HT1080 (cell line): ENCODE measurements at places on chromosomes 7 and 10. TPM values are rescaled to one million over a fixed set of nuclear protein-coding genes. Genes with fewer than 3 reads are reported as not detected.

GRCh38 chr10:70563230-70563629 lies 39.3 kb downstream of the PRF1 start:
- DNase-seq = no peak

Gene ANKRD22
- total RNA-seq = 0.16 and 0.87 TPM in 2 replicates

DNA sequence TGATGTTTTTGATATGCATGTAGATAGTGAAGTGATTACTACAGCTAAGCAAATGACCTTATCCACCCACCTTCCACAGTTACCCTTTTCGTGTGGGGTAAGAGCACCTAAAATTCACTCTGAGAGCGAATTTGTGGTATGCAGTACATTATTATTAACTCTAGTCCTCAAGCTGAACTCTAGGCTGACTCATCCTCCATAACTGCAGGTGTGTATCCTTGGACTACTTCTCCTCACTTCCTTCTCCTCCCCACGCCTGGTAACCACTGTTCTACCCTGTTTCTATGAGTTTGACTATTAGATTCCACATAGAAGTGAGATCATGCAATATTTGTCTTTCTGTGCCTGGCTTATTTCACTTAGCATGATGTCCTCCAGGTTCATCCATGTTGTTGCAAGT lies 484.6 kb downstream of the GATA3 start:
- peak; percentile 27 for DNase-seq

GRCh38 chr7:108059526-108059925 lies 56.6 kb upstream of the LAMB1 start:
- no peak for DNase-seq

Gene CHAT
- total RNA-seq = not detected in 2 replicates

Gene HACD1
- total RNA-seq = 30.2 and 37.5 TPM in 2 replicates

DNA sequence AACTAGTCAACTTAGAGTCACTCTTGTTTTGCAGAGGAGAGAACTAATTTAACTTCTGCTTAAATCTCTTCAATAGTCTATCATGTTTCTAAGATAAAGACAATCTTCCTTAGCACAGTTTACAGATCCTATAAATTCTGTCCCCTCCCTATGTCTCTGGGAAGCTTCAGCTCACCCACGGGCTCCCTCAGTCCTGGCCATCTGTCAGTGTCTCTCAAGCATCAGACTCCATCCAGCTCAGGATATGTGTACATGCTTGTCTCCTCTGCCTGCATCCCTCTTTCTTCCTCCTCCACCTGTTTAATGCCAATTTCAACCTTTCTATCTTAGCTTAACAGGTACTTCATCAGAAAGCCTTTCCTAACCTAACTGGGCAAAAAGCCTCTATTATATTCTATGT lies 177.1 kb upstream of the PTER start:
- DNase-seq = no peak

Gene SFRP5
- not detected in 2 replicates for total RNA-seq

- no peak for DNase-seq
Observed at GRCh38 chr10:112799726-112800510, 150.1 kb upstream of the TCF7L2 start.

Gene BAZ1B
- total RNA-seq = 68.5 and 70.7 TPM in 2 replicates

DNA sequence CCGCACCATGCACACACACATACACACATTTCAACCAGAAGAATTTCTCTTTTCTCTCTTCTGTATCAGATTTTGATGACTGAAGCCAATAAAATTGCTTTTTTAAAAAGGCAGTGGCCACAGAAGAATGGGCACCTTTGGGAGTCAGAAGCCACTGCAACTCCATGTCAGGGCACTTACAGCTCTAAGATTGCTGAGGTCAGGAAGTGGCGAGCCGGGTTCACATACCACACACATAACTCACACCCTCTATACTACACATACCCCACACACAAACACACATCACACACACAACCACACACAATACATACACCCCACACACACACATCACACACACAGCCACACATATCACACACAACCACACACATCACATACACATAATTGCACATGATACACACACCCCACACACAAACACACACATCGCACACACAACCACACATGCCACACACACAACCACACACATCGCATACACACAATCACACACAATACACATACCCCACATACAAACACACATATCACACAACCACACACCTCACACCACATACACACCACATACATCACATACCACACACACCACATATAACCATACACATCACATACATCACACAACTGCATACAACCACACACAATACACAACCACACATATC lies 31.2 kb downstream of the GPRIN2 start:
- peak; percentile 88 for DNase-seq

DNA sequence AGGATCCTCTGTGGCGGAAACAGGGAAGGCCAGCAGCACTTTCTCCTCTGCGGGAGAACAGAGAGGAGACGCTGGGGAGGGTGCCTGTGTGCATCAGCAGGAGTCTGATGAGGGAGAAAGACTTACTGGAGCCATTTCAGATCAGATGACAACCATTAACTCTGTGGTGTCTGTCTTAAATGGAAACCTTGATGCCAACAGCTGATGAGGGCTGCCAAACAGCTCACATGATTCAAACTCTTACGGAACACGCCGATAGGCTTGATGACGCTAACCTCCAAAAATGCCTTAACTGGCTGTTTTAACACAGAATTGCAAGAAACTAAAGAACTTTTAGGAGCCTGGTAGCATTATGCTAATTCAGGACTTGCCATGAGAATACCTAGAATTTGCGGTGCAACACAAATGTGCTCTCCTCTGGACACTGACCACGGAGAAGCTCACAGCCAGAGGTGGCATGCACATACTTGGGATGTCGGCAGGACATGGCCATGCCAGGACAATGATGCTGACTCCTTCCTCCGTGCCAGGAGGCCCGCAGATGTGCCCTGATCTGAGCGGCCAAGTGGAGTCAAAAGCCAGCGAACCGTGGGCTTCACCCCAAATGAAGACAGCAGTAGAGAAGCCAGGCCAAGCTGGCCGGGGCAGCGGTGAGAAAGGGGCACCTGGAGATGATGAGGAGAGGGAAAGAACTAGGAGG lies 154.9 kb downstream of the ZMYND11 start:
- DNase-seq = no peak

GRCh38 chr7:40882071-40882658 lies 747.4 kb downstream of the SUGCT start:
- no peak for DNase-seq

Gene DYNC1I1
- total RNA-seq = 2.4 and 2.7 TPM in 2 replicates

DNA sequence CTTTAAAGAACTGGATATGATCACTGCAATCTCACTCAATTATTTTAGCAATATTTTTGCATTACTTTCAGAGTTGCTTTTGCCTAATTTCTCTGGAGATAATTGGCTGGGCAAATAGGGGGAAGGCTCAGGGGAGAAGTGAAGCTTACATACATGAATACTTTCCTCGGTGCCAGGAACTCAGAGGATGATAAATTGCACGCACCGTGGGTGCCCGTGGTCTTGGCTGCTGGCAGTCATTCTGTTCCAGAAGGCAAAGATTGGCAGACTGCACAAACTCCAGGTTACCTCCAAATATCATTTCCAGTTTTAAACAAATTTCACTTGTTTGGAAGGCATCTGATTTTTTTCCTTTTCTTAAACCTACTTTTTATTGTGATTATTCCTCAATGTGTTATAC lies 197.8 kb upstream of the TMEM72 start:
- no peak for DNase-seq

DNA sequence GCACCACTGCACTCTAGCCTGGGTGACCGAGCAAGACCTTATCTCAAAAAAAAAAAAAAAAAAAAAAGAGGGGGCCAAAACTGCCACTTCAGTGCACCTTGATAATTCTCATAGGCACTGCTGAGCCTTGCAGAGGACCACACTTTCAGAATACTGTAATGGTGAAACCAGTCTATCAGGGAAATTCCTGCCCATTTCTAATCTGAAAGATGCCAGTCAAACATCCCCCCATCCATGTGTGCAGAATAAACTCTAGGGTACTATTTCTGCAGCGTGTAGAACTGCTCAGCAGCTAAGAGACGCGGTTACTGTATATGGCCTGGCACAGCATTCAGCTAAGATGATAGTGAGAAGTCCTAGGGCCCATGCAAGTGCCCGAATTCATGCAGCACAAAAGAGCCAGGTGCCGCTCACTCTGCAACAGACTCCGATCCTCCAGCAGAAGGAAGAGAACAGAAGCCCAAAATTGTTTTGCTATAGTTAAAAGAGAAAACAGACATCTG lies 286.8 kb upstream of the KLF14 start:
- DNase-seq = no peak

GRCh38 chr7:55030314-55030713 lies 11.5 kb downstream of the EGFR start:
- no peak for DNase-seq

DNA sequence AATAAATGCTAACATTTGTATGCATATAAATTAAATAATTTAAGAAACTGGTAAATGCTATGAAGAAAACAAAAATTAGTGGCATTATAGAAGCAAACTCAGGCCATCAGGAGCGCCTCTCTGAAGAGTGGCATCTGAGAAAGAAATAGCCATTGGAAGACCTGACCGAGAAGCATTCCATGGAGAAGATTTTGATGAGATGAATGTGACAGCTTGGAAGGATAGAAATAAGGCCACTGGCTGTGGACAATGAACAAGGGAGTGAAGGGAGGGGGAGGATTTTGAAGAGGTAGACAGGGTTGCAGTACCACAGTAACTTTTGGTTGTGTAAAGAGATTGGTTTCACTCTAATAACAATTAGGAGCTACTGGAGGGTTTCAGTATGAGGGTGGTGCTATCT lies 436.7 kb downstream of the CCSER2 start:
- no peak for DNase-seq

DNA sequence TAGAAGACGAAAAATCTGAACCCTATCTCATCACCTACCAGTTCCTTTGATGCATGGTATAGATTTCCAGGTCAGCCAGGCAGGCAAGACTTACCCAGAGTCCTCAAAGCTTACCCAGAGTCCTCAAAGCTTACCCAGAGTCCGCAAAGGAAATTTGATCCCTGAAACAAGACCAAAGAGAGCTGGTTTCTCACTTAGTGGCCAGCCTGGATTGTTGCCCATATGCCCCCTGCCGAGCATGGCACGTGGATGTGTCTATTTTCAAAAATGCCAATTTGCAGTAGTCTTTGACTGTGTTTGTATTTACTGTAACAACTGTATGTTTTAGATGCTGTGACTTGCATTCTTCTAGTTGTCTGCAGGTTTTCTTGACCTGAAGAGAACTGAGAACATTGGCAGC lies 120.2 kb upstream of the STARD3NL start:
- peak; percentile 24 for DNase-seq

DNA sequence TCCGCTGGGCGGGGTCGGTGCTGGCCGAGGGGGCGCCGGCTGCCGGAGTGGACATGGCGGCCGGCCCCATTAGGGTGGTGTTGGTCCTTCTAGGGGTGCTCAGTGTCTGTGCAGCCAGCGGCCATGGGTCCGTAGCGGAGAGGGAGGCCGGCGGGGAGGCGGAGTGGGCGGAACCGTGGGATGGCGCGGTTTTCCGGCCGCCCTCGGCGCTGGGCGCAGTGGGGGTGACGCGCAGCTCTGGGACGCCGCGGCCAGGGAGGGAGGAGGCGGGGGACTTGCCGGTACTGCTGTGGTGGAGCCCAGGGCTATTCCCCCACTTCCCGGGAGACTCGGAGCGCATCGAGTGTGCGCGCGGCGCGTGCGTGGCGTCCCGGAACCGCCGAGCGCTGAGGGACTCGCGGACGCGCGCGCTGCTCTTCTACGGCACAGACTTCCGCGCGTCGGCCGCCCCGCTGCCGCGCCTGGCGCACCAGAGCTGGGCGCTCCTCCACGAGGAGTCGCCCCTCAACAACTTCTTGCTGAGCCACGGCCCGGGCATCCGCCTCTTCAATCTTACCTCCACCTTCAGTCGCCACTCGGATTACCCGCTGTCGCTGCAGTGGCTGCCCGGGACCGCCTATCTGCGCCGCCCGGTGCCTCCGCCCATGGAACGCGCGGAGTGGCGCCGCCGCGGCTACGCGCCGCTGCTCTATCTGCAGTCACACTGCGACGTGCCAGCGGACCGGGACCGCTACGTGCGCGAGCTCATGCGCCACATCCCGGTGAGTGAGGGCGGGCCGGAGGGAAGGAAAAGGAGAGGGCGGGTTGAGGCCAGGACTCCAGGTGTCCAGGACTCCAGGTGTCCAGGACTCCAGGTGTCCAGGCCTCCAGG lies 9.3 kb upstream of the CHCHD1 start:
- peak; percentile 78 for DNase-seq

DNA sequence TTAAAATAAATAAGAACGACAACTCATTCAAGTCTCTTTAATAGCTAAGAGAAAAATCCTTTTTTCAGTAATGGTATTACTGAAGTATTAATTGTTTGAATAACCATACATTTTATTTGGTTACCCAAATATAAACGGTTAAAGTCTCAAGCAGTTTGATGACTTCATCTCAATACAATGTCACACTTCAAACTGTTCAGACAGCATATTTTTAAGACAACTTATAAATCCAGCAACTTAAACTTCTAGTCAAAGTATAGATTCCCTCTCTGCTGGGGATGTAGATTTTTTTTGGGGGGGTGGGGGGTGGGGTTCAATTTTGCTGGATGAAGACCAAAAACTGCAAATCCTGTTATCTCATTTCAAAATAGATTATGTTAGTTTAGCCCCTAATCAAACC lies 42.0 kb downstream of the GNA12 start:
- no peak for DNase-seq

DNA sequence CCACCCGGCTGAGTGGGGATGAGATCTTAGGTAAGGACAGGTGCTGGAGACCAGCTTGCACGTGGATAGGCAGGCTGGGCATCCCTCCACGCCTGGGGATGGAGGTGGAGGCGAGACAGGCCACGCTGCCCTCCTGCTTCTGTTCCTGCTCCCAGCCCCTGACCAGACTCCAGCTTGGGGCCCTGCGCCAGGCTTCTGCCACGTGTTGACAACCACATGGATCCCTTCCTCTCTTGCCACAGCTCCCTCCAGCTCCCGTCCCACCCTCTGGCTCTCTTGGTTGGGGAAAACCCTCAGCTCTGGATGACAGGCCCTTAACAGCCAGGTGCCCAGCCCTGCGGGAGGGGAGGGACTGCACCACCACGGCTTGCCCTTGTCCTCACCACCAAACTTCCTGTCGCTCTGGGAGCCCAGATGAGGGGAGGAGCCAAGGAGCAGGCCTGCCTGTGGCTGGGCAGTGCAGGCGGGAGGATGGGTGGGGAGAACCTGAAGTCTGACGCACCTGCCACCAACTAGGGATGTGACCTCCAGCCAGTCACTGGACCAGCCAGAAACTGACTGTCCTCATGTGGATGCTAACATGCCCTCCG lies 36.0 kb downstream of the KCNH2 start:
- peak; percentile 32 for DNase-seq

- DNase-seq = no peak
Observed at GRCh38 chr7:74256491-74257408, 2.6 kb upstream of the RFC2 start.
